ENCODE measurements at places on chromosomes 5 and 9.

DNA sequence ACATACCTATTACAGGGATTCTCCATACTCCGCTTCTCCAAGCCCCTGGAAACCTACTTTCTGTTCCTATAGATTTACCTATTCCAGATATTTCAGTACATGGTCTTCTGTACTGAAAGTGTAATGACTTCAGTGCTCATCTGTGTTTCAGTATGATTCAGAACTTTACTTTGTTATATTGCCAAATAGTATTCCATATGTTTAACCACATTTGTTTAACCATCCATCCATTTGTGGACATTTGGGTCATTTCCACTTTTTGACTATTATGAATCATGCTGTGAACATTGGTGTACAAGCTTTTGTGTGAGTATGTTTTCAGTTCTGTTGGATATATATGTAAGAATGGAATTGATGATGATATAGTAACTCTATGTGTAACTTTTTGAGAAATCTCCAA is 188.9 kb downstream of the PDZD2 start:
- DNase-seq, result no peak

GRCh38 chr9:93132946-93133680 is 938 bp downstream of the NINJ1 start:
- no peak for DNase-seq

DNA sequence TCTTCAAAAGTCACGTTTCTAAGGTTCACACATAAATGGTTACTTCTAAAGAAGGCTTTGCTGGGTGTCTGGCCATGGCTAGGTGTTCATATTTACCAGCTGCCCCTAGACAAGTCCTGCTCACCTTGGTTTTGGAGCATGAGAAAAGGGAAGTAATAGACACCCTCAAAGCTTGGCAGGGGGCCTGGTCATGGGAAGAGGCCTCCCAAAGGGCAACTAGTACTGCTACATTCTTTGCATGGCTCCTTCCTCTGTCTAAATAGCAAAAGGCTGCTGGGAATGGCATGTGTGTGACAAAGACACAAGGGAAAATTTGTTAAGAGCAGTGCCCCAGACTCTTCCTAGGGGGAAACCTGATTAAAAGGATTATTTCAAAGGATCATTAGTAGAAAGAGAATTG is 93.4 kb downstream of the NRG2 start:
- no peak for DNase-seq

DNA sequence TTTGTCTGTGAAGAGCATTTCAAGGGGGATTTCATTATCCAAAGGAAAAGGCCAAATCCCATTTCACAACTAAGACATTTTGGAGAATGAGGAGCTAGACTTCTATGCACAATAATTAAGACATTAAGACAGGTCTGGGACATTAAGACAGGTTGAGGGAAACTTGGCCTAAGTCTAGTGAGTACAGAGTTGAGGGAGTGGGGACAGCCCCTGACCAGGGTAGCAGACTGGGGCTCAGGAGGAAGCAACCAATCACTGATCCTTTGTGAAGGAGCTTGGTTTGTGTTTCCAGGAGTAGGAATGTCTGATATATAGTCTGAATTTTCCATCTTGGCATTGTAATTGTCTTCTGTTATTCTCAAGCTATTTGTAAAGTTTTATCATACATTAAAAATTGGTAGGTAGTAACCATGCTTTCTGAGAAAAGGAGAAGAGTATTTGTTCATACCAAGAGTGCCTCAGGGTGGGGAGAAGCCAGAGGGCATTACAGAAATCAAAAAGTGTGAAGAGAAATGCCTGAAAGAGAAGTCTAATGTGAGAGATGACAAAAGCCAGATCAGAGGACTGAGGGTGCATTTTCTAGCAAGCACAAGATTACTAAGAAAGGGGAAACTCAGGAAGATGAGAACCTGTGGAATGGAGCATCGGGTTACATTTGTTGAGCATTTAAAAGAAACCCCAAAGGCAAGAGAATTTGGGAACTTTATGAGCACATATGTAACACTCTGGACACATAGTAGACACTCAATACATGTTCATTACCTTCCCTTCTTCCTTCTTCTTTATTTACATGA is 189.3 kb upstream of the PIK3R1 start:
- DNase-seq, result no peak

GRCh38 chr5:158074992-158075769 is 216.2 kb upstream of the CLINT1 start:
- DNase-seq, result peak; percentile 88

DNA sequence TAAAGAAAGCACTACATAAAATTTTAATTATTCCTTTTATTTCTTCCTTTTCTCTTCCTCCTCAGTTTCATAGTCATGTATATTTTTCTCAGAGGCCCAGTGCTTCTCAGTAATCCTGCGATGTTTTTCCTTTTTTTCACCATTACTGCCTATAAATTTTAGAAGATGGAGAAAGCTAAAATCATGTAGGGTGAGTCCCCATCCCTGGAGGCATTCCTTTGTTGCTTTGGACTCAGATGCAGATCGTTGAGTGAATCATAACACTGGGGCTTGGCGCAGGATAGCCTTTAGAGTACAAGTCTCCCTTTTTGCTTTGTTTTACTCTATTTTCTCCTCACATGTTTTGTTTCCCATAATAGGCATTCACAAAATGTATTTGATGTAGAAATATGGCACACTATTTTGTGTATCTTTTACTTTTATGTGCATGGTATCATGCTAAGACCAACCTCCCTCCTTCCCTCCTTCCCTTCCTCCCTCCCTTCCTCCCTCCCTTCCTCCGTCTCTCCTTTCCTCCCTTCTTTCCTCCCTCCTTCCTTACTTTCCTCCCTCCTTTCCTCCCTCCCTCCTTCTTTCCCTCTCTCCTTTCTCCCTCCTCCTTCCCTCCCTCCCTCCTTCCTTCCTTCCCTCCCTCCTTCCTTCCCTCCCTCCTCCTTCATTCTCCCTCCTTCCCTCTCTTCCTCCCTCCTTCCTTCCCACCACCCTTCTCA is 72.4 kb downstream of the NUDT12 start:
- DNase-seq, result no peak
